B cell (primary cell): ENCODE measurements at places on chromosomes 7 and 10. TPM values are rescaled to one million over a fixed set of nuclear protein-coding genes. Genes with fewer than 3 reads are reported as not detected.
A peak's percentile ranks its signal among the peaks of the same experiment; 100 is the strongest.

AGMO gene
- not detected in 2 replicates for total RNA-seq

DNA sequence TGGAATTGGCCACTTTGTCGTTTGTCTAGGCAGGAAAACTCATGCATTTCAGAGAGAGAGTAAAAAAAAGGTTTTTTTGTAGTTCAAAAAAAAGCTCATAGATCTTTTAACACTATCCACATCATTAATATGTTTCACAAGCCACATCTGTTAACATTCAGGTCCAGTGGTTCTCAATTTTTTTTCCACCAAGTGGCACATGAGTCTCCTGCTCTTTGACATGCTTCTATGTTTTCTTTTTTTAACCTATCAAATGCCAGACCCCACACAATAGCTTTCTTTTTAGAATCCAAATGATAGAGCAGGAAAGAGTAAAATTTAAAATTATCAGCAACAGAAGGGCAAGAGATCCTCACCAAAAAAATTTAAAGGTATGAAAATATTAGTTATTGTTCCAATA is 20.3 kb downstream of the NOD1 start:
- peaks cover 54% of the 10 kb centered on the region for H3K36me3 ChIP-seq
- H3K4me1 ChIP-seq: peaks cover 13% of the 10 kb centered on the region
- H3K4me3 ChIP-seq: no peak overlapping the region

GRCh38 chr10:13993169-13993568 is 337.6 kb downstream of the FRMD4A start:
- H3K27ac ChIP-seq: peak overlapping the region; percentile 67
- H3K4me1 ChIP-seq: peaks cover 29% of the 10 kb centered on the region
- H3K27me3 ChIP-seq: no peaks in the 10 kb centered on the region
- no peak overlapping the region for H3K4me3 ChIP-seq
- no peaks in the 10 kb centered on the region for H3K36me3 ChIP-seq

LIPK gene
- not detected in 2 replicates for total RNA-seq

GRCh38 chr7:2104107-2104710 is 128.5 kb downstream of the MAD1L1 start:
- peak overlapping the region; percentile 2 for H3K4me3 ChIP-seq
- DNase-seq: peak; percentile 86
- H3K27me3 ChIP-seq: no peaks in the 10 kb centered on the region

GATA3 gene
- 0.49 and 0.94 TPM in 2 replicates for total RNA-seq
